ENCODE measurements at places on chromosomes 16 and 17.
A peak's percentile ranks its signal among the peaks of the same experiment; 100 is the strongest.

DNA sequence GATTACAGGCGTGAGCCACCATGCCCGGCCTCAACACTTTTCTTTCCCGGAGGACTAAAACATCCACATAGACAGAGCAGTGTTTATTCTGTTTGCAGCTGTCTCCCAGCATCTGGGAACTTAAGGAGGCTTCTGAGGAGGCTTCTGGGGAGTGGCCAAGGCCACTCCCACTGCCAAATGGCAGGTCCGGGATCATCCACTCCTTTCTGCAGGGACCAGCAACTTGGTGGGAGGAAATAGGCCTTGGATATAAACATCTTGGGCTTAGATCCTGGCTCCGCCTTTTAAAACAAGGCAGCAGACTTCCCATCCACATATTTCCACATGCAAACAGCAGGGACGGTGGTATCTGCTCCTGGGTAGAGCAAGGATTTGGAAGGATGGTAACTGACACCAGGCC lies 14.1 kb upstream of the SPATA32 start:
- no peak for DNase-seq

GRCh38 chr17:75654176-75654575 lies 12.8 kb downstream of the RECQL5 start:
- no peak for DNase-seq

GRCh38 chr16:63789603-63790002 lies 1332.3 kb downstream of the CDH11 start:
- DNase-seq: no peak

- DNase-seq: no peak
These were observed 27.7 kb downstream of the SLC7A5 start for GRCh38 chr16:87841340-87842208.

GRCh38 chr16:84652566-84652965 lies 4.3 kb downstream of the KLHL36 start:
- DNase-seq: peak; percentile 42

- DNase-seq: no peak
These were observed 41.5 kb upstream of the MYOCD start for GRCh38 chr17:12624211-12624610.

DNA sequence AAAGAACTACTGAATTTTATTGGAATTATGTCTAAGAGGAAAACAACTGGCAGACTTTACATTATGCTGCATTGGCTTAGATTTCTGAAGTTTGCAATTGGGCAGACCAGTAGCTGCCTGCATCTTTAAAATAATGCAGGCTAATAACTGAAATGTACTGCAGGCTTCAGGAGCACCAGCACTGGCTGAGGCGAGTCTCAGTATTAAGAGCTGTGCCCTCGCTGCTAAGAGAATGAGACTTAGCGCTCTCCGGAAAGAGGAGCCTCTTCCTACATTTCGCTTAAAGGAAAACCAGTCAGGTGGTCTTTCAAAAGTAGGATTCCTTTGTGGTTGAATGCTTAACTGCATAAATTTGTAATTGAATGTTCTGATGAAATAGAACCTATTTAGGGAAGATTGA lies 885 bp downstream of the CNTNAP4 start:
- no peak for DNase-seq

DNA sequence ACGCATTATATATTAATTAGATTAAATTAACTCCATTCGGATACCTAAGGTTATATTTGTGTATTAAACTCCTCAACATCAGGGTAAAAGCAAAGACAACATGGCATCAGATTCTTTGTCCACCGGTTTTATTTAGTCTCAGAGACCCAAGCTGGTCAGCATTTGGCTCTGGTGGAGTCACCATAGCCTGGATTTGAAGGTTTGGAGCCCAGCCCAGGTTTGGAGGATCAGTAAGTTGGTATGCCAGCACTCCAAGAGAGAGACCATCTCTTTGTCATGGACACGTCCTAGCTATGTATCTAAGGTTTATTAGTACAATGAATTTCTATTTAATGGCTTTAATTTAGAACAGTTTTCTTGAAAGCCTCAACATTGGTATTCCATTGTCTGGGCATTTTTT lies 328.4 kb upstream of the RBFOX1 start:
- no peak for DNase-seq

DNA sequence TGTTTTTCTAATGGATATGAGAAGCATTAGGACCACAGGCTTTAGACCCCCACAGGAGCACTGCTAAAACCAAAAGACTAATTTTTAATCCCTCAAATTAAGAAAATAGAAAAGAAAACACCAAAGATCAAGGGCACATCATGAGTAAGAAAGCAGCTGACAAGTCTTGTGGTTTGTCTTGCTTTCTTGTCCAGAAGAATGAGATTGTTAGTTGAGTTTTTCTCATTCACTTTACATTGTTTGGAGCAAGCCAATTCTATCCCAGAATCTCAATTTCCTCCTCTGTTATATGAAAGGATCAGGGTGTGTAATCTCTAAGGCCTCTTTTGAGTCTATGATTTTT lies 899.0 kb downstream of the KCNJ2 start:
- DNase-seq: no peak

DNA sequence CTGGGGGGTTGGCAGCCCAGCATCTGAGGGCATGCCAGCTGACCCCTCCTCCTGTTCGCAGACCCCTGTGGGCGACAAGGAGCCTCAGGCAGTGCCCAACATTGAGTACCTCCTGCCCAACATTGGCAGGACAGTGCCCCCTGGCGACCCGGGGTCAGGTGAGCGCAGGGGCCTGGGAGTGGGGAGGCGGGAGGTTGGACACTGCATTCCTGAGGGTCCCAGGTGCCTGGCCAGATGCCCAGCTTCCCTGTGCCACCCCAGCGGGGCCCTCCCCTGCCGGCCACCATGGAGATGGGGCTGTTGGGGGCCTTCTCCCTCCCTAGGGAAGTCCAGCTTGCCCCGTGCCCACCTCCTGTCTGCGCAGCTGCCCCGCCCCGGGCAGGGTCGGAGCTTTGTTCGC lies 70.1 kb downstream of the ARHGAP23 start:
- no peak for DNase-seq

- DNase-seq: no peak
These were observed 6.7 kb upstream of the SBK1 start for GRCh38 chr16:28285649-28286048.

GRCh38 chr16:85195900-85196772 lies 83.9 kb upstream of the CIBAR2 start:
- DNase-seq: no peak

GRCh38 chr17:1554751-1555540 lies 7.6 kb downstream of the PITPNA start:
- no peak for DNase-seq

DNA sequence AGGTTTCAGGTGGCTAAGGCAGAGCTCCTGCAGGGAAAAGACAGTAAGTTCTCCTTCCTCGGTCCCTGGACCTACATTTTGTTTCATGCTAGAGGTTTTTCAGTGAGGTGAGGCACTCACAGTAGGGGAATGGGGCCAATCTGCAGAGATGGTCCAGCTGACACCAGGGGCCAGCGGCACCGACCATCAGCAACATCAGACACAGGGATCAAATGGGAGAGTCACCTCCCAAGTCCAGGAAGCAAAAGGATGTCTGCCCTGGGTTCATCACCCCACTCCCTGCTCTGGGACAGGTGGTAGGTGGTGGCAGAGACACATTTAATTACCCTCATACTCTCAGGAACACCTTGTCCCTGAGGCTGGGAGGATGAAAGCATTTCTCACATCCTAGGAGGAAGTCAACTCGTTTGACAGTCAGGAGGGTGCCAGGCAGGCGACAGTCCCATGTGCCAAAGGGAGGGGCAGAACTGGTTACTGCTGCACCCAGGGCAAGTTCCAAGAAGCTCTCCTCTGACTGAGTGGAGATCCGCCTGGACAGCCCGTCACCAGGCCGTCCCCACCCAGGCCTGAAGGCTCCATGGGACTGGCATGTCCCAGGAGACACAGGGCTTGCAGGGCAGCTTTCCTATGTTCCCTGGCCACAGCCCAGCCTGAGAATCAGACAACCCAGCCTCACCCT lies 19.2 kb downstream of the ATP6V0D1 start:
- no peak for DNase-seq

GRCh38 chr17:7072406-7072805 lies 7.6 kb downstream of the CLEC10A start:
- DNase-seq: no peak

DNA sequence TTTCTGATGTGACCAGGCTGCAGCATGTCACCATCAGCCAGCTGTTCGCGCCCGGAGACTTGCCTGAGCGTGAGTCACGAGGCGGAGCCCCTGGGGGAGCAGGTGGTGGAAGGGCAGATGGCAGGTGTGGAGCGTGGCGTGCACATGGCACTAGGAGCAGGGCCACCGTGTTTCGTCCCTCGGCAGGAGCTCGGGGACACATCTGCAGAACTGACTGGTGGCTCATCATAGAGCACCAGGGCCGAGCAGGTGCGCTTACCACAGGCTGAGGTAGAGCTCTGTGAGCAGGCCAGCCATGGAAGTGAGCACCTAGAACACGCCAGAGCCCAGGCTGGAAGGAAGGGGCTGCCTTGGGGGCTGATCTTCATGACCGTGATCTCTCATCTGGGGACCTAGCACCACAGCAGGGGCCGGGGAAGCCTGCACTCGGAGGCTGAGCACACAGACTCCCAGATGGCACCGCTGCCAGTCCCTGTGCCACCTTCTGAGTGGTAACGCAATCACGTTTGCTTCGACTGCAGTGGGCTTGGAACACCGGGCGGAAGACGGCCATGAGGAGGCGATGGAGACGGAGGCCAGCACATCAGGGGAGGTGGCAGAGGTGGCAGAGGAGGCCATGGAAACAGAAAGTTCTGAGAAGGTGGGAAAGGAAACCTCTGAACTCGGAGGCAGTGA lies 61.8 kb upstream of the ENDOV start:
- DNase-seq: no peak

DNA sequence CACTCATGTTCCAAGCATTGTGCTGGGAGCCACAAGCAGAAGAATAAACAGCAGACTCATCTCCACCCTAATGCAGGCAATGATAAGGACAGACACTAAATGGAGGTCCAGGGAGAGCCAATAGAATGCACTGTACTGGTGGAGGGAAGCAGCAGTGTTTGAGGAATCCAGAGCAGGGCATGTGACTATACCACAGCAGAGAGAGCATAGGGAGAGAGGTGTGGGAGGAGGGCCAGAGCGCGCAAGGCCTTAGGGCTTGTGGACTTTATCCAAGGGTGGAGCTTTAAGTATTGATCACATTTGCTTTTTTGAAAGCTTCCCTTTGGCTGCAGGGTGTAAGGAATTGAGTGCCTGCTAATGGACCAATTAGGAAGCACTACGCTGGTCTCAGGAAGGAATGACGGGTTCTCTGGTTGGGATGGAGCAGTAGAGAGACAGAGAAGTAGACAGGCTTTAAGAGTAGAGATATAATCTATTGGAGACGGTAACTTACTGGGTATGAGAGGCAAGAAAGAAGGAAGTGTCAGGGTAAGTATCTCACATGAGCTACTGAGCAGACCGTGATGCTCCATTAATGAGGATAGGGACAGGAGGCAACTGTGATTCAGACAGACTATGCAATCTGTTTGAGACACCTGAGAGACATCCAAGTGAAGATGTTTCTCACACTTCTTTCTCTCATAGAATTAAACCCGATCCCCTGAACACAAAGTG lies 82.2 kb downstream of the MYO1D start:
- no peak for DNase-seq

GRCh38 chr16:15899538-15900100 lies 11.2 kb upstream of the CEP20 start:
- DNase-seq: no peak

GRCh38 chr16:49019831-49020230 lies 261.8 kb downstream of the CBLN1 start:
- no peak for DNase-seq

DNA sequence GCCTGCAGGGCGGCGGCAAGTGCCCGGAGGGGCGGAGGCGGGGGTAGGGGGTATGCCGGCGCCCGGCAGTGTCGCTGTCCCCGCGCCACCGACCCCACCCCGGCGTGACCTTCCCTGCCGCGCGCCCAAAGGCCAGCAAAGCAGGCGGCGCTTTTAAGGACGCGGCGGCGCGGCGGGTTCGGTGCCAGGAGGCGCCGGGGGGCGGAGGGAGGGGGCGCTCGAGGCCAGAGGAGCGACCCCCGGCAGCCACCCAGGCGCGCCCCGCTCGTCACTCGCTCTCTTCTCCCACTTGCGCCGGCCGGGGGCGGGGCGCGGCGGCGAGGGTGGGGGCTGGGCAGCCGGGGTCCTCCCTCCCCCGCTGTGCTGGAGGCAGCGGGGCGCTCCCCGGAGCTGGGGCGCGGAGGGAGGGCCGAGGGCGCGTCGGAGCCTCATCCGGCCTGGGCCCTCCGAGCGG lies 8.6 kb upstream of the BAHCC1 start:
- DNase-seq: no peak

- DNase-seq: no peak
These were observed 2.6 kb downstream of the DNAH2 start for GRCh38 chr17:7720125-7720524.

DNA sequence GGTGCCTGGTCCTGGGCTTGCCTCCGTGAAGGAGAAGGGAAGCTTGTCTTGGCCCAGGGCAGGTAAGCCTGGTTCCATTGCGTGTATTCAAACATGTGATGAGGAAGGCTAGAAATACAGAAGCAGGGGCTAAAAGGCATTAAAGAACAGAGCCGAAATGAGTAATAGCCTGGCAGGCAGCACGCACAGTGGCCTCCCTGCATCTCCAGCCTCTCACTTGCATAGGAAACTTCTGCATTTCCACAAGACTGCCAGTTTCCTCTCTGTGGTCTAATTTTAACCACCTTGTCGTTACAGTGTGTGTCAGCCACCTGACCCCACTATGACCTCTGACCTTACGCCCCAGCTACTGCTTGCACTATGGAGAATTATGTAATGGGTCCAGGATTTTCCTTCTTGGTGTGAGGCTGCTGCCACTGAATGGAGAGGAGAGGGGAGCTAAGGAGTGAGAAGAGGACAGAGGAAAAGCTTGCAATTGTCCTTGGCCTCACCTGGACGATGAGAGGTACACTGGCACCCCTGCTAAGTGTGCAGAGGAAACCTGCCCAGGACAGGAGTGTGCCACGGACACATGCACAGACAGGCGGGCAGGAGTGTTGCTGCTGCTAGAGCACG lies 32.8 kb downstream of the HIC1 start:
- DNase-seq: peak; percentile 74

GRCh38 chr17:74455821-74456220 lies 10.6 kb upstream of the CD300A start:
- DNase-seq: no peak

Measured in CD4-positive, alpha-beta T cell treated with Interleukin-15 for 1 hour (primary cell).